ENCODE measurements at places on chromosomes 1 and 21.

- no peak for DNase-seq
Measured at GRCh38 chr21:34004974-34005373, 68.4 kb upstream of the MRPS6 start.

GRCh38 chr1:31541194-31541593 lies 35.1 kb upstream of the TINAGL1 start:
- no peak for DNase-seq

GRCh38 chr21:14071902-14072734 lies 138.6 kb downstream of the LIPI start:
- DNase-seq = no peak

DNA sequence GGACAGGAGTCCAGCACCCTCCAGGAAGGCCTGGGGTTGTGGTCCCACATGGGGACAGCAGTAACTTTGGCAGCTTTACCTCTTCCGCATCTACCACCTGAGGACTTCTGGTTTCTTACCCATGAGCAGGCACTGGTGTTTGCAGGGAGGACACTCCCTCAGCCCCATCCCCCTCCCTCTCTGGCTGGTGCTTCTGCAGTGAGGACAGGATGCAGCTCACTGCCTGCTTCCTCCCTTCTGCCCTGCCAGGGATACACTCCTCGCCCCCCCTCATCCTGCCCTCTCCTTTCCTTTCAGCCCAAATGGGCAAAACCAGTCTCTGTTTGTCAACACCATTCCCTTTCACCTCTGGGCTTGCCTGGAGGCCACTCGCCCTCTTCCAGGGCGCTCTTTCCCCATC lies 62.4 kb downstream of the KIRREL1 start:
- peak; percentile 9 for DNase-seq

GRCh38 chr1:79859212-79859948 lies 852.9 kb upstream of the ADGRL4 start:
- no peak for DNase-seq

DNA sequence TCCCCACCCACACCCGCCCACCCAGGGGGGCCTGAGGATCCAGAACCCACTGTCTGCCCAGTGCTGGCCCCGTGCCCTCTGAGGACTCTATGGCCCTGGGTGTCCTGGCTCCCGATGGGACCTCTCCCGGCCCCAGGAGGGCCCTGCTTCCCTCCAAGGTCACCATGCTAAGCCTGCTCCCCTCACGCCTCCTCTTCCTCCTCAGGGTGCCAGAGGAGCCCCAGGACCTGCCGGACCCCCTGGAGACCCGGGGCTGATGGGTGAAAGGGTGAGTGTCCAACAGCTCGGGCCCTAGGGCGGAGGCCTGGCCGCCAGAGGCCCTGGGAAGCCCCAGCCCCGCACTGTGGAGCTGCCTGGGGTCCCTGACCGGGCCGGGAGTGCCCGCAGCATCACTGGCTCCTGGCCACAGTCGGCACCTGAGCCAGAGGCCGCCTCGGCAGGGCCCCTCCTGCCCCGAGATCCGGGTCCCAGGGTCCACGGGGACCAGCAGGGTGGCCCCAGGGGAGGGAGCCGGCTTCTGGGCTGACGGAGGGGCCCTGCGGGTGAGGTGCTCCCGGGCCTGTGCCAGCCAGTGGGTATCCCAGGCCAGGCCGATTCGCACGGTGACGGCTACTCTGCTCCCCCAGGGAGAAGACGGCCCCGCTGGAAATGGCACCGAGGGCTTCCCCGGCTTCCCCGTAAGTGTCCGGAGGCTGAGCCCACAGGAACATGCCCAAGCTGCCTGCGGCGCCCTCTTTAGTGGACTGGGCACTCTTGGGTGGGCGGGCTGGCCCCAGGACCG lies 16.1 kb downstream of the COL6A1 start:
- no peak for DNase-seq

DNA sequence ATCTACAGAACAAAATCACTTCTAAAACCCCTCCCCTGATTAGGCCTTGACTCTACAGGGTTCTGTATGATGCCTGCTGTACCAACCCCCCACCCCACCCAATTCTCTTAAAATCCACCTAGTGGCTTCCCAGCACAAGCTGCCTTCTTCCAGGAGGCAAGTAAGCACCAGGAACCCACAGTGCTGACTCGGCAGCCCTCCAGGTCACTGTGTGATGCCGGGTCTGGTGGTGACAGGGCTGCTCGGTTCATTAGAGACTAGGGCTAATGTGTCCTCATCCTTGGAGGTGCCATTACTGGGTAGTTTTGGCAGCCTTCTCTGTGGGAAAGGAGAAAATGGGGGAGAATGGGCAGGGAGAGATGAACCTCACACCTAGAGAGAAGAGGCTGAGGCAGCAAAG lies 363.5 kb downstream of the PTPRU start:
- no peak for DNase-seq

DNA sequence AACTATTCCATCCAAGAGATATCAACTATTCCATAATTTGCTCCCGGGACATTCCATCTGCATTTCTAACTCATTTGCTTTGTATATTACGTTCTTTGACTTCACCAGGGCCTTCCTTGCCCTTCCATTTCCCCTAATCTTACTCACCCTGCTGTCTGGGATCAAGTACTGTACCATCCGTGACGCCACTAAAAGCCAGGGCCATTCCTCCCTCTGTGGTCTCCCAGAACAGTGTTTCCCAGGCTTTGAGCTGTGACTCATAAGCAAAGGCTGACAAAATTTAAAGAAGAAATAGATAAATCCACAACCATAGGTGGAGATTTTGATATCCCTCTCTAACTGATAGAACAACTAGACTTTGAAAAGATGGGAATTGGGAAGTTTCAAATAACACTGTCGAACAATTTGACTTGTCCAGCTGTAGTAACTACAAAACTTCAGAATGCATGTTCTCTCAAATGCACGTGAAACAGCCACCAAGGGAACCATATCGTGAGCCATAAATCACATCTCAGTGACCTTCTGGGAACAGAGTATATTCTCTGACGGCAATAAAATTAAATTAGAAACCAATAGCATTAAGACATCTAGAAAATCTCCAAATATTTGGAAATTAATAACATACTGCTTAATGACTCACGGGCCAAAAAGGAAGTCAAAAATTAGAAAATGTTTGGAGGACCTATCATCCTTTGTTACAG lies 501.0 kb downstream of the SETD4 start:
- DNase-seq = no peak

DNA sequence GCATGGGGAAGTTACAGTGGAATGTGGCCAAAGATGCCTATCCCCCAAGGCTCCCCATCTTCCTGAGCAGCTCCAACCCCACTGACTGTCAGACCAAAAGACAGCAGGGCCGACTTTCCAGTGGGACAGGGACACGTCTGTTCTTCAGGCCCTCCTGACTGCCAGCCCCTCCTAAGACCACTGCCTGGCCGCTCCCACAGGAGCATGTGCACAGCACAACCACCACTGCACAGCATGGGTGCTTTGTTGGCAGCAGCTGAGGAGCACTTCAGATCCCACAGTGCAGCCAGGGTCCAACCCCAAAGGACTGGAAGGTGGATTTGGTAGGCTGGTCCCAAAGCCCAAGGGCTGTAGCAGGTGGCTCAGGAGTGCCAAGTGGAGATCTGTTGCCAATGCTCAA lies 648.3 kb upstream of the BRINP3 start:
- DNase-seq = no peak

GRCh38 chr1:210440081-210440480 lies 111.4 kb downstream of the HHAT start:
- no peak for DNase-seq

- DNase-seq = no peak
Measured at GRCh38 chr1:46822248-46822826, 23.5 kb downstream of the CYP4B1 start.

All from B cell (primary cell).